ENCODE measurements at places on chromosomes 16 and 17. TPM values are rescaled to one million over a fixed set of nuclear protein-coding genes. Genes with fewer than 3 reads are reported as not detected.

The MSLN gene
- polyA plus RNA-seq: 0.19 TPM

The CLEC3A gene
- polyA plus RNA-seq: not detected

- peak; percentile 71 for DNase-seq
Measured at GRCh38 chr17:77282524-77283515, 142.1 kb downstream of the SEC14L1 start.

The ADAD2 gene
- not detected for polyA plus RNA-seq

The PLCD3 gene
- polyA plus RNA-seq: 59.7 TPM

The TP53 gene
- 47.3 TPM for polyA plus RNA-seq

DNA sequence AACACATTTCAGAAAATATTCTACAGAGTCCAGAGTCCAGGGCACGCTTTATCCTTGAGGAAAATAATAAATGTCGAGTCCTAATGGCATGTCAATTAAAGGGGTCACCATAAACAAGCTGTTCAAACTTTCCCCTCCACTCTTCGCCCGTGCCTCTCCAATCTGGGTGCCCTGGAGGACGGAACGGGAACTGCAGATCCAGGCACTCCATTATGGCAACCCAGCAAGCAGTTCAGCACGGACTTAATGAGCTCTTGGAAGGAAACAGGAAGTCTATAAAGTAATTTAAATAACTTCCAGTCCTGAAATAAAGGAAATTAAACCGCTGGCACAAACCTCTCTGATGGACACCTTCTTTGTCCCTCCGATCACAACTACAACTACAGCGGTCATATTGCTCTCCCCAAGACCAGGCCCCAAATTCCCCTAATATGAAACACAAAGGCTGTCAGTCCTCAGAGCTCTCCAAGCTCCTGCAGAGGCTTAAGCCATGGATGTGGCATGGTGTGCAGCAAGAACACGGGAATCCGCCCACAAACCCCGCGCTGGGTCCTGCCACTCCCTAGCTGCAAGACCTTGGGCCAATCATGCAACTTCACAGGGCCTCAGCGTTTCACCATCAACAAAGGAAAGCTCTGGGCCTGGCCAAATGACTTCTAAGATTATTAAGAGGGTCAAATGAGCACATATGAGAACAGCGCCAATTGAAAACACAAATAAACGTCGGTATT lies 52.6 kb downstream of the ZFHX3 start:
- DNase-seq: peak; percentile 34

DNA sequence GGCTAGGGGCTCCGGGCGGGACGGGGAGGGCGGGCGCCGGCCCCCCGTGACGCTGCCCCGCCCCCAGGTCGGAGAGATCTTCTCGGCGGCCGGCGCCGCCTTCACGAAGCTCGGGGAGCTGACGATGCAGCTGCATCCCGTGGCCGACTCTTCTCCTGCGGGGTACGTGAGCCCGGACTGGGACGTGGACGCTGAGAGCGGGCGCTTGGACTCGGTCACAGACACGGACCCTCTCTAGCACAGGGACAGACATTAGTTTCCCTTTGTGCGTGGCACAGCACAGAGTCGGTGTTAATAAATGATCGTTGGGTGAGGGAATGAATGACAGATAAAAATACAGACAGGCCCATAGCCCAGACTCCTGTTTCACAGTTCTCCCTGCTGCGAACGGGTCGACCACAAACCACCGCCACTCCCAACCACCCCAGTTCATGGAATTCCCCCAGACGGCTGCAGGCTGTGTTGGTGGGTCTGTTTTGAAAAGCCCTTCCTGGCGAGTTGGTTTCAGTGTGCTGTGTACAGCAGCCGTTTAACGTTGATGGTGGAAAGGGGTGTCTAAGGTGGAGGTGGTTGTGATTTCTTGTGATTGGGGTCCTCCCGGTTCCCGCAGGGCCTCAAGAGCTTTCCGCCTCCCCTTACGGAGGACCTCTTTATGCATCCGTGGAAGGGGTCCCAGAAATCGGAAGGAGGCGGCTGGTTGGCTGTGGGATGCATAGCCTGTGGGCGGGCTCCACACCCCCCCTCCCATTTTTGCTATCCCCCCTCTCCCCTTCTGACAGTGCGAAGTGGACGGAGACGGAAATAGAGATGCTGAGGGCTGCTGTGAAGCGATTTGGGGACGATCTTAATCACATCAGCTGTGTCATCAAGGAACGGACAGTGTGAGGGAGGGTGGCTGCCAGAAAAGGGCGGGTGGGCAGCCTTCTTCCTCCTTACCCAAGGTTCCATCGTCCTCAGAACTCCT lies 2.9 kb downstream of the RNASEK start:
- no peak for DNase-seq

The GP1BA gene
- not detected for polyA plus RNA-seq

GRCh38 chr16:2147981-2148671 lies at the start of gene RAB26:
TSS of gene RAB26 (plus strand) at chr16:2148625. CDS start at chr16:2148784, 159 bp downstream.
- DNase-seq: peak; percentile 91

- DNase-seq: no peak
Measured at GRCh38 chr16:6642271-6642670, 690.4 kb upstream of the RBFOX1 start.

- DNase-seq: no peak
Measured at GRCh38 chr16:6189216-6189615, 1091.6 kb upstream of the EEF2KMT start.

- DNase-seq: no peak
Measured at GRCh38 chr16:67504031-67505021, 21.0 kb upstream of the AGRP start.

DNA sequence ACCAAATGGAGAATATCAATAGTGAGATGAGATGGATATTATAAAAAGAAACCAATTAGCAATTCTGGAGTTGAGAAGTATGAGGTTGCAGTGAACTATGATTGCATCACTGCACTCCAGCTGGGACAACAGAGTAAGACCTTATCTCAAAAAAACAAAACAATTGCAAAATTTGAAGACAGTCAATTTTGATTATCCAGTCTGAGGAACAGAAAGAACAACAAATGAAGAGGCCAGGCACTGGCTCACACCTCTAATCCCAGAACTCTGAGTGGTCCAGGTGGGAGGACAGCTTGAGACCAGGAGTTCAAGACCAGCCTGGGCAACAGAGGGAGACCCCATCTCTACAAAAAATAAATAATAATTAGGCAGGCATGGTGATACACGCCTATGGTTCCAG lies 35.0 kb downstream of the USP32 start:
- DNase-seq: no peak

GRCh38 chr17:16980813-16981731 lies 9.2 kb upstream of the TNFRSF13B start:
- no peak for DNase-seq

GRCh38 chr17:44105483-44105882 lies 18.0 kb downstream of the HDAC5 start:
- peak; percentile 46 for DNase-seq

DNA sequence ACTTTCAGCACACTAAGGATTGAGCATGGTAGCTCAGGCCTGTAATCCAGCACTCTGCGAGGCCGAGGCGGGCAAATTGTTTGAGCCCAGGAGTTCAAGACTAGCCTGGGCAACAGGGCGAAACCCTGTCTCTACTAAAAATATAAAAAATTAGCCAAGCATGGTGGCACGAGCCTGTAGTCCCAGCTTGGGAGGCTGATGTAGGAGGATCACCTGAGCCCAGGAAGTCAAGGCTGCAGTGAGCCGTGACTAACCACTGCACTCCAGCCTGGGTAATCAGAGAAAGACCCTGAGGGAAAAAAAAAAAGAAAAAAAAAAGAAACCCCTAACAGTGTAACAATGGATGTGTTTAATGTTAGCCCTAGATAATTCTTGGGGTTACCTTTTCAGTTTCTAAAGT lies 24.0 kb downstream of the PARN start:
- DNase-seq: no peak

GRCh38 chr17:68641276-68642117 lies 40.3 kb upstream of the FAM20A start:
- DNase-seq: no peak

DNA sequence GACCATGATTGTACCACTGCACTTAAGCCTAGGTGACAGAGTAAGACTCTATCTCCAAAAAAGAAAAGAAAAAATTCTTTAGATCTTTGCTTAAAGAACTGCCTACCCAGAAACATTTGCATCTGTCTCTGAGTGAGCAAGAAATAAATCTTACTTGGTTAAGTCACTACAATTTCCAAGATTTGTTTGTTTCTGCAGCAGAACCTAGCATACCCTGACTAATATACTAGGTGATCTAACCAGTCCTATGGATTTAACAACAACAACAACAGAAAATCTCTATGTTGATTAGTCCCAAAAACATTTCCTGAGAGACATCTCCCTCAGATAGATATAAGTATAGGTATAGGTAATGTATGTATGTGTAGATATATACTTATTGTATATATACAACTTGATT lies 549.3 kb upstream of the PSMD7 start:
- DNase-seq: no peak

DNA sequence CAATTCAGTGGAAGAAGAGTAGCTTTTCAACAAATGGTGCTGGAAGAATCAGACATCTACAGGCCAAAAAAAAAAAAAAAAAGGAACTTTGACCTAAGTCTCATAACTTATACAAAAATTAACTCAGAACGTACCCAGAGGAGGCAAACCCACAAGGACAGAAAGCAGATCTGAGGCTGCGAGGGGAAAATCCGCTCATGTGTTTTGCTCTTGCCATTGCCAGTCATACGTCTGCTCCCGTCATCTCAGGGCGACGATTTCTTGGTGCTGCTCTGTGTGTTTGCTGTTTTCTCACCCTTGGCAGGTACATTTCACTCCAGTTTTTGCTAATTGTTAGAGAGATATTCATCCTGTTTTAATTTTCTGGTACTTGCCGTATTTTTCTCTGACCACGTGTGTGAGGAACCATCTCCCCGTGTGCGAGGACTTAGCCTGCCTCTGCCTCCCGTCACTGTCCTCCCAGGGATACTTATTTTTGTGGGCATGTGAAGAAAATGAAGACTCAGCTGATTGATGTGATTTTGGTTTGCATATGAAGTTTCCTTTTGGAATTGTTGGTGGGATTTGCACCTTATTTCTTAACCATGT lies 33.4 kb upstream of the ACSF3 start:
- DNase-seq: no peak

DNA sequence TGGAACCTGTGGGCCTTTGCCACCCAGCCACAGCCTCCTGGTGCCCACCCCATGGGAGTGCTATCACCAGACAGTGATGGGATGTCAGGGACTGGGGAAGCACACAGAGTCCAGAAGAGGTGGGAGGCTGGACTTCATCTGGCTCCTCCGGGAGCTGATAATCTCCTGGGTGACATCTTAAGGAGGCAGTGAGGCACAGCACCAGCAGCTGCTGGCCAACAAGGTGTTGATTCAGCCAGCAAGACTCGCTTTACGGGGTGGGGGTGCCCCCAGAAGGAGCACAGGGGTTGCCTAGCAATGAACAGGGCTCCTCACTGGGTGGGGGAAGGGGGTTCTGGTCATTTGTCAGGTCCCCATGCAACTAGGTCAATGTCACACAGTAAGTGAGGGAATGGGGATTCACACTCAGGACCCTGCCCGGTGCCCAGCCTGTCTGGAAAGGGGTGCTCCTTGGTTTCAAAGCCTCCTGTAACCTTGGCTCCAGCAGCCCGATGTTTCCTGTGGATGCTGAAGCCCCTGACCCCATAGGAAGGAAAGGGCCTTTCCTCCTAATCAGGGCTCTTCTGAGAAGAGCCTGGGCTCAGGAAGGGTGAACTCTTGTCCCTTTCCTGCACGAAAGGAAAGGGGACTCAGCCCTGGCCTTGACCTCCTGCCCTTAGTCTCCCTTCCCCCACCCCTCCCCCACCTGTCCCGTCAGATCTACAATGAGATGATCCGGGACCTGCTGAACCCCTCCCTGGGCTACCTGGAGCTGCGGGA lies 17.7 kb downstream of the KIF19 start:
- no peak for DNase-seq

The KRTAP9-8 gene
- not detected for polyA plus RNA-seq

DNA sequence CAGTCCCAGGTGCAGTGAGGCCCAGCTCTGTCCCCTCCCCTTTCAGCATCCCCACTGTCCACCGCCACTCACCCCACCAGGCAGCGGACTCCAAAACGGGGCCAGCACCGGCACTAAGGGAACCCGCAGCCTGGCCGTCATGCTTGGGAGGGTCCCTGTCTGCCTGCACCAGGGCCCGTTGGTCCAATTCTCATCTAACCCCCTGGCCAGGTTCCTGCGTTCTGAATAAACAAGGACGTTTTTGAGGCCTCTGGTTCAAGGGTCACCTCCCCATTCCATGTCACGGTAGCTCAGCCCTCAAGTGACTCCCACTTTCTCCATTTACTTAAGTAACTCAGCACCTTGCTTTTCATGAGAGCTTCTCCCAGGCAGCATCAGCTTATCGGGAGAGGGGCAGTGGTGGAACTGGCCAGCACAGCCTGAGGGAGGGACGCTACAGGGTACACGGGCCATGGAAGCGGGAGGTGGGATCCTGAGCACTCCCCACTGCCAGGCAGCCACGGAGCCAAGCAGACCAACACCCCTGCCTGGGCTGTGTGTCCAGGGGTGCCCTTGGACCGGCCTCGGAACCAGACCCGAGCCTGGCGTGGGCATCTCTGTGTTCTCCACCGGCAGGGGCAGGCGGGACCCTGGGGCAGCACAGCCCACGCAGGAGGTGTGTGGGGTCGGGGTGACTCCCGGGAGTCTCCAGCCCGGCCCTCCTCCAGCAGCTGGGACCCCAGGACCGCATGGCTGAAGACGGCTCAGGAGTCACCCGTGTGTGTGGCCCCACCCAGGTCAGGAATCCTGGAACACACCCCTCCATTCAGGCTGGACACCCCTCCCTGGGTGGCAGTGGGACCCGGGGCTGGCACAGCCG lies 74.9 kb upstream of the GNG13 start:
- DNase-seq: no peak

- DNase-seq: no peak
Measured at GRCh38 chr17:3763777-3764170, 37.2 kb downstream of the ITGAE start.

GRCh38 chr17:66281661-66282369 lies 20.6 kb upstream of the PRKCA start:
- no peak for DNase-seq

GRCh38 chr16:14539631-14540030 lies 90.4 kb downstream of the PARN start:
- no peak for DNase-seq

DNA sequence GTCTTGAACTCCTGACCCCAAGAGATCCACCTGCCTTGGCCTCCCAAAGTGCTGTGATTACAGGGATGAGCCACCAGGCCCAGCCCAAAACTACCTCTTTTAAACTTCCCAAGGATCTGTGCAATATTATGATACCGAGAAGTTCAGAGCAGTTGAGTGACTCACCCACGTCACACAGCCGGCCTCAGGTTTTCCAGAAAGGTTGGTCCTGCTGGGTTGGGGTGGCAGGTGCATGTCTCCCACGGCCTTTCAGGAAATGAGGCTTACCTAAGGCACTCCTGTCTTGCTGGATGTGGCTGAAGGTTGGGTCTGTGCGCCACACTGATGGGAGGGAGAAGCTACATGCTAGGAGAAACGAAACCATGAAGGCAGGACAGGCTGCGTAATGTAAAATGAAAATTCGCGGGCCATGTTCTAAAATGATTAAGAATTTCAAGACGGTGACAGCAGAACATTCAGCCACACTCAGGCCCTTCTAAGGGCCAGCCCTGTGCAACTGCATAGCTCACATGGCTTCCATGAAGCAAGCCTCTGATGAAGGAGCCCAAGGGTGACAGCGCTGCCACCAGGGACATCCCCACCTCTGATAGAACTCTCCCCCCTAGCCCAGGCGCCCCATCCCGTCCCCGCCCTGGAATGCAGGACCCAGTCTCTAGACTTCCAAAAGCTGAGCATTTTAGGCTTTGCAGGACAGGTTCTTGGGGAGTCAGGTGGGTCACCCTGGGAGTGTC lies 6.6 kb upstream of the GLIS2 start:
- DNase-seq: no peak

The IRX5 gene
- 1.4 TPM for polyA plus RNA-seq

The EPOP gene
- polyA plus RNA-seq: 2.7 TPM

- DNase-seq: peak; percentile 15
Measured at GRCh38 chr17:83031321-83031945, 48.0 kb upstream of the METRNL start.

The PPP1R27 gene
- 0.07 TPM for polyA plus RNA-seq

The IGF2BP1 gene
- 0.05 TPM for polyA plus RNA-seq
